ENCODE measurements at places on chromosomes 5 and 9.

GRCh38 chr9:28834156-28834555, 1260.9 kb upstream of the C9orf72 start:
- no peak for DNase-seq

DNA sequence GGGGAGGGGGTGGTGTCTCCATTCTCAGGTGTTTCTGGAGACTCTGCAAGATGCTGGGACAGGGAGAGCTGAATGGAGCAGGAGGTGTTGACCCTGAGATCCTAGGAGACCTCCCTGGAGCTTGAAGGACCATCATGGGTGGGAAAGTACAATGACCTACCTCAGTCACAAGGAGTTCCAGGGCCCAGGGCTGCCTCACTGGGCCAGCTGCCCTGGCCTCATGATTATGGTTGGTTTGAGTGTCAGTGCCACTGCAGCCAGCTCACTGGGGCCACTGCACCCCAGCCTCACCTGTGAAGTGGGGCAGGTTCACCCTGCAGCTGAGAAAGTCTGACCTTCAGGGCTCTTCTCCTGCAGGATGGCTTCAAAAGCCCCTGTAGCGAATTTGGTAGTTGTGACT, 372.5 kb downstream of the IRX2 start:
- no peak for DNase-seq

DNA sequence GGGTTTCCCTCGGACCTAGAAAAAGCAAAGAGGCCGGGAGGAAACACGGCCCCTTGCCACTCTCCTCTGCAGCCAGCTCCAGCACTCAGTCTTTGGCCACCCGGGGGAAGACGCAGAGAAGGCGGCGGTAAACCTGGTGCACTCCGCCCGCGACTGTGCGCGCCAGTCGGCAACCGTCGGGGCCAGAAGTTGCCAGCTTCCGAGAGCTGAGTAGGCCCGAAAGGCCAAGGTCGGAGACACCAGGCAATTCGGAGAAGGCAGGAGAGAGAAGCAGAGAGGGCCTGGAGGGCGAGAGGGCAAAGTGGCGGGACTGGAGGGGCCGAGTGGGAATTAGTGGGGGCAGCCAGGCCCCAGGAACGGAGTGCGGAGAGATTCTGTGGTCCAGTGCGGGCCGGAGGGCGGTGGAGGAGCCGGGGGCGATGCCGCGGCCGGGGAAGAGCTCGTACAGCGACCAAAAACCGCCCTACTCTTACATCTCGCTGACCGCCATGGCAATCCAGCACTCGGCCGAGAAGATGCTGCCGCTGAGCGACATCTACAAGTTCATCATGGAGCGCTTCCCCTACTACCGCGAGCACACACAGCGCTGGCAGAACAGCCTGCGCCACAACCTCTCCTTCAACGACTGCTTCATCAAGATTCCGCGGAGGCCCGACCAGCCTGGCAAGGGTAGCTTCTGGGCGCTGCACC, at the start of gene FOXB2:
Gene FOXB2, plus strand, starts transcription at position 420 of the 690 bp plus-strand sequence. Its CDS starts 0 bp downstream, at position 420.
- DNase-seq, result no peak

- no peak for DNase-seq
Observed at GRCh38 chr9:94002316-94003140, 47.4 kb upstream of the BARX1 start.

DNA sequence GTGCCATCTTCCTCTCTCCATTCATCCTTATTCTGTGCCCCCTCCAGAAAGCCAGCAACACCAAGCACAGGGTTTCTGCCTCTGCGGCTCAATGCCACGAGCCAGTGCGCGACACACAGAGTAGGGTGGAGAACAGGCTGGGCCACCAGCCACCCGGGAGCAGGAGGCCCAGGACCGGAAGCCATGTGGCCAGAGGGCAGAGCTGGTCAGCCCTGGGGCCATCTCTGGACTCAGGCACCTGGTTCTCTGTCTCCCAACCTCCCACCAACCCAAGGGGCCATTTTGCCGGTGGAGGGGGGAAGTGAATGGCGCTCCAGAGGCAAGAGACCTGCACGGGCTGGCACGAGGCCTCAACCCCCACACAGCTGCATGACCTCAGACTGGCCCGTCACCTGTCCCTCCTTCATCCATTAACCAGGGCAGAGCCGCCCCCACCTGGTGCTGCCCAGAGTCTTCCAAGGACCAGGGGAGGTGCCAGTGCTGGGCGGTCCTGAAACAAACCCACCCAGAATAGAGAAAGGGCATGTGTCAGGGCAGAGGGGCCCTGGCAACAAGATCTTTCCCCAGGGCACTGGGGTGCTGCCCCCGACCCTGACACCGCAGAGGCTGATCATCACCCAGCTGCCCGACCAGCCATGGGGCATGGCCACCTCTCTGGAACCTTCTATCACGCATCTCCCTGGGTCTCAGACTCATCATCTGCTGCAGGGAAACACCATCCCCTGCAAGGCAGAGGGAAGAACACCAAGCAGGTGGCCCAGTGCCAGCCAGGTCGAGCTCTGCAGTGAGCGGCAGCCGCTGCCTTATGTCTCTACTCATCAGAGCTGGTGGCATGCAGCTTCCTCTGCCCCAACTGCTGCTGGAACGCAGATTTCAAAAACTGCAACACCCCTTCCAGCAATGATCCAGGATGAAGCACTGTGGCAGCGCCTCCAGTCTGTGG, 11.9 kb downstream of the VAV2 start:
- DNase-seq, result no peak
